ENCODE measurements at places on chromosomes 4 and X. TPM values are rescaled to one million over a fixed set of nuclear protein-coding genes. Genes with fewer than 3 reads are reported as not detected.
A peak's percentile ranks its signal among the peaks of the same experiment; 100 is the strongest.

DNA sequence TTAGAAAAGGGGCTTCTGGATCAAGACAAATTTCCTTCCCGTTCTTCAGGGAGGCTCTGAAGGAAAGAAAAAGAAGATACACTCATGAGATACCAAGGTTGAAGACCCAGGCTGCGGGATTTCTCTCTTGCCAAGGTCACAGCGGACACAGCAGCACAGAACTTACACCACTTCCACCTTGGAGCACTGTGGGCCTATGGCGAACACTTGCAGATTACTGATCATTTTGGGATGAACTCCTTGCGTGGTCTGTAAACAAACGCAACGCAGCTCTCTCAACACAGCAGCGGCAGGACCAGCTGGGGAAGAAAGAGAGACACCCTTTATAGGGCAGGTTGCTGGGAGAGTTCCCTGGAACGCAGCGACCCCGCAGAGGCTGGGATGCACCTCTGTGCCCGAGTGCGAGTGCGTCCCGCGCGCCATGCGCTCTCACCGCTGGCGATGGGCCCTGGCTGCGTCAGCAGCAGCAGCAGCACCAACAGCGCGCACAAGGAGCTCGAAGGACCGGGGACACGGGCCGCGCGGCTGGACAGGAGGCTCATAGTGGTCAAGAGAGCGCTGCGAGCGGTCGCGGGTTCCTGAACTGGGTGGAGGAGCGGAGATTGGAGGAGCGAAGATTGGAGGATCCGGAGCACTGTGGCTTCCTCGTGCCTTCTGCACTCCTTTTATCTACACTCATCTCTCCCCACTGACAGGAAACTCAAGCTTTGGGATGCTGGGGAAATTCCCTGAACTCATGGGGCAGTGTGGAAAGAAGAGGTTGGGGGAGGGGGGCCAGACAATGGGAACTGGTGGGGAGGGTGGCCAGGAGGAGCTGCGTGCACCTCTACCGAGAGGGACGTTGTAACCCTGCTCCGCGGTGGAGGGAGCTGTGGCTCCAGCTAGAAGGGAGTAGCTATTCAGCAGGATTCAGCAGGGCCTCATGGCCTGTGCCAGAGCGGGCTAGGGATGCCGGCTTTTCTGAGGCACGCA lies at the start of gene CXCL5:
Gene CXCL5 (minus strand): TSS at position 638 of the 972 bp plus-strand sequence. CDS start 96 bp downstream, at position 542.
- no peak within 1 kb of the TSS for H3K27ac ChIP-seq
- H3K36me3 ChIP-seq: no peaks in the 10 kb centered on the region
- H3K4me3 ChIP-seq: peak within 1 kb of the TSS; percentile 25
- no peaks in the 10 kb centered on the region for H3K27me3 ChIP-seq

- H3K36me3 ChIP-seq: no peaks in the 10 kb centered on the region
- no peak overlapping the region for H3K4me3 ChIP-seq
- no peak overlapping the region for H3K27ac ChIP-seq
- H3K4me1 ChIP-seq: no peaks in the 10 kb centered on the region
Observed at GRCh38 chr4:91212211-91212610, 1085.0 kb downstream of the CCSER1 start.

GRCh38 chr4:8639777-8640720 lies 47.5 kb downstream of the CPZ start:
- H3K36me3 ChIP-seq: no peaks in the 10 kb centered on the region
- no peaks in the 10 kb centered on the region for H3K4me1 ChIP-seq
- H3K27ac ChIP-seq: no peak overlapping the region
- no peaks in the 10 kb centered on the region for H3K27me3 ChIP-seq
- H3K4me3 ChIP-seq: no peak overlapping the region

GRCh38 chr4:47837908-47838294 lies at the start of gene CORIN:
CORIN (minus strand) TSS chr4:47838067; CDS start chr4:47837949, 118 bp downstream.
- H3K27ac ChIP-seq: peak within 1 kb of the TSS; percentile 85
- DNase-seq: no peak
- H3K4me1 ChIP-seq: no peaks in the 10 kb centered on the region
- no peaks in the 10 kb centered on the region for H3K27me3 ChIP-seq
- peak within 1 kb of the TSS; percentile 58 for H3K4me3 ChIP-seq

DNA sequence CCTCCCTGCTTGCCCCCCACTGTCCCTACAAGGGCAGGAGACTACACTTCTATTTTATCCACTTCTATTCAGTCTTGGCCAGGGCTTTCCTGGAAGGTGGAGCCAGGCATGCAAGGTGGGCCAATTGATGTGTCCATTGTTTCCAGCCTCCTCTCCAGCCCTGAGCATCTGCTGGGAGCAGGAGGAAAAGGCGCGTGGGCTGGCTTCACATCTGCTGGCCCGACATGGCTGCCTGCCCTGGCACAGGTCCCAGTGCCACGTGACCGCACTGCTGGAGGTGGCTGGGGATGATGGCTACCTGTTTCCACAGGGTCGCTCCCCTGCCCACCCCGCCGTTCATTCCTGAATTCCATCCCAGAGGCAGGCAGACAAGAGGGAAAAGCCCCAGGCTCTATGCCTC lies 247.7 kb downstream of the AFAP1 start:
- no peak for DNase-seq
- no peaks in the 10 kb centered on the region for H3K36me3 ChIP-seq
- H3K4me3 ChIP-seq: no peak overlapping the region
- no peaks in the 10 kb centered on the region for H3K27me3 ChIP-seq
- H3K27ac ChIP-seq: no peak overlapping the region

DNA sequence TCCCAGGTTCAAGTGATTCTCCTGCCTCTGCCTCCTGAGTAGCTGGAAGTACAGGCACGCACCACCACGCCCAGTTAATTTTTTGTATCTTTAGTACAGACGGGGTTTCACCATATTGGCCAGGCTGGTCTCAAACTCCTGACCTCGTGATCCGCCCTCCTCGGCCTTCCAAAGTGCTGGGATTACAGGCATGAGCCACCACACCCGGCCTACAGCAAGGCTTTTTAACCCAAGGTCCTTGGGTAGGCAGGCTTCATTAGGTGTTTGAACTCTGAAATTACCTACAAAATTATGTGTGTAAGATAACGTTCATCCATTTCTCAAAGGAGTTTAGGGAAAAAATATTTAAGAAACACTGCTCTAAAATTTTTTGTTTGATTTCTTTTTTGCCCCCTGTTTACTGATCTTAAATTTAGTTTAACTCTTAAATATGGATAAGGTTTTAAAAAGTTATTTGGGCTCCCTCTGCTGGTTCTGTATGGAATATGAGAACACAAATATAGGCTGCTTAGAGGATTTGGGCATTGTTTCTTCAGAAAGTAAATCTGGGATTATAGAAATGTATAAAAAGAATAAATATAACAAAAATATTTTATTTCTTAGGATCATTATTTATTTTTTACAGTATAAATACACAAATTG lies 92.8 kb downstream of the CBR4 start:
- peaks cover 83% of the 10 kb centered on the region for H3K36me3 ChIP-seq
- H3K4me3 ChIP-seq: no peak overlapping the region
- H3K27me3 ChIP-seq: no peaks in the 10 kb centered on the region
- H3K4me1 ChIP-seq: no peaks in the 10 kb centered on the region
- peak overlapping the region; percentile 32 for H3K27ac ChIP-seq

DNA sequence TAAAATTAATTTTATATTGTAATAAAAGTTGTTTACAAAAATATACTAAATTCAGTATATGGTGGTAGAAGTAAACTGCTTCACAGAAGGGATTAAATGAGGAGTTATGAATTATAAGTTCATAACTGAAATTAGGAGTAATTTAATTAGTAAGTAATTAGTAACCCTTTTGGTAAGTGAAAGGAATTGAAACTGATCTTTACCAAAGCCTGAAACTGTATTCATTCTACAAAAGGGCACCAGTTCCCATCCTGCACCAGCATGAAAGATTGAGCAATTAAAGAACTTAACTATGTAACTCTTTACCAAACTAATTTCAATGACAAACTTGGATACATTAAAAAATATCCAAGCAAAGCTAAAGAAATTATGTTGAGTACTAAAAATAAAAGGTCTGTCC lies 8.2 kb downstream of the MED14 start:
- no peaks in the 10 kb centered on the region for H3K4me1 ChIP-seq
- DNase-seq: no peak
- H3K27ac ChIP-seq: no peak overlapping the region
- no peak overlapping the region for H3K4me3 ChIP-seq

- H3K27ac ChIP-seq: no peak overlapping the region
- peaks cover 26% of the 10 kb centered on the region for H3K36me3 ChIP-seq
- no peaks in the 10 kb centered on the region for H3K27me3 ChIP-seq
- DNase-seq: no peak
- no peaks in the 10 kb centered on the region for H3K4me1 ChIP-seq
- no peak overlapping the region for H3K4me3 ChIP-seq
Observed at GRCh38 chr4:75919920-75920319, 17.7 kb upstream of the PPEF2 start.

DNA sequence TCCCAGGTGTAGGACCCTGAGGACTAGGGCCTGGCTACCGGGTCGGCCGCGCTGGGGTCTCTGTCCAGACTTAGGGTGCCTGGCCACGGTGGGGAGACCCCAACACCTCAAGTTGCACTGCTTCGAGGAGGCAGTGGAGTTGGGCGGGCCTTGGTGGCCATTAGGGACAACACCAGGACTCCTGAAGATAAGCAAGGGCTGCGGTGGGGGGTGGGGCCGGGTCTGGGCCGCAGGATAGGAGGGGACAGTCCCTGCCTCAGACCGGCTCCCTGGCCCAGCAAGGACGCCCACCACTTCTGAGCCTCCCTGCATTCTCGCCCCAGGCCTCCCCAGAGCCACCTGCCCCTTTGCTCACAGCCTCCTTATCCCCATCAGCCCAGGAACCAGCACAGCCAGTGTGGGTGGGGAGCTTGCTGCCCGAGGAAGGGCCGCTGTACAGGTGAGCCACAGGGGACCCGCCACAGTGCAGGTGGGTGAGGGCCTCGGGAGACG lies 5.5 kb upstream of the MXD4 start:
- no peaks in the 10 kb centered on the region for H3K27me3 ChIP-seq
- H3K36me3 ChIP-seq: no peaks in the 10 kb centered on the region
- no peak overlapping the region for H3K27ac ChIP-seq
- H3K4me3 ChIP-seq: no peak overlapping the region
- H3K4me1 ChIP-seq: peaks cover 55% of the 10 kb centered on the region

DNA sequence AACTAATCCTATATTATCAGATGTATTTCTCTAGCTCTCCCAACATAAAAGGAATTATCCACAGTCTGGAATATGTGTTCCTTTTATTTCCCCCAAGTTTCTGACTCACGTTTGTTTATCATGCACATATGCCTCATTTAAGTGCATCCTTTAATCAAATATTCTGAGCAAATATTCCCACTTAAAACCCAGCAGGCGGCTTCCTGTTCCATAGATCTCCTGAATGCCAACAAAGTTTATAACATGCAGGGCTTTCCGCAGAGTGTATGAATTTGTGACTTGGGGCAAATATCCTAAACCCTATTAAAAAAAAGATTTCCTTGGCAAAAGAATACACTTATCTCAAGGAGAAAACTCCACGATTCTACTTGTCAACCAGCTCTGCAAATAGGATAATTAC lies 16.9 kb downstream of the GLRA2 start:
- no peaks in the 10 kb centered on the region for H3K27me3 ChIP-seq
- no peak for DNase-seq
- no peak overlapping the region for H3K4me3 ChIP-seq
- no peak overlapping the region for H3K27ac ChIP-seq
- H3K36me3 ChIP-seq: no peaks in the 10 kb centered on the region

DNA sequence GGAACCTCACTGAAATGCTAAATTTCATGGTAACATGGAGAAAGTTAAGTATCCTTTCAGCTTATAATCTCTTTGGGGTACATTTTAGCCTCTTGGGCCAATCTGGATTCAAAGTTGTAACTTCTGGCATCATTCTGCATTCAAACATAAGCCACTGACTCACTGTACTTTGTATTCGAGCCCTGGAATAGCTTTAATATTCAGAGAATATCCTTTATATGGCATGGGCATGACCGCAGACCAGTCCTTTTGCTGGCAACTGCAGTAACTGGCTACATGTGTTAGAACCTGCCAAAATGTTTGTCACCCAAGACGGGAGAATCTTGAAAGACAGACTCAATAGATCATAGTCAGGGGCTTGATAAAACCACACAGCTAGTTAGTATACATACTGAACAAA lies 3.3 kb downstream of the GASK1B start:
- H3K27me3 ChIP-seq: no peaks in the 10 kb centered on the region
- H3K4me3 ChIP-seq: peak overlapping the region; percentile 54
- no peak for DNase-seq
- H3K27ac ChIP-seq: peak overlapping the region; percentile 88
- H3K36me3 ChIP-seq: no peaks in the 10 kb centered on the region

DNA sequence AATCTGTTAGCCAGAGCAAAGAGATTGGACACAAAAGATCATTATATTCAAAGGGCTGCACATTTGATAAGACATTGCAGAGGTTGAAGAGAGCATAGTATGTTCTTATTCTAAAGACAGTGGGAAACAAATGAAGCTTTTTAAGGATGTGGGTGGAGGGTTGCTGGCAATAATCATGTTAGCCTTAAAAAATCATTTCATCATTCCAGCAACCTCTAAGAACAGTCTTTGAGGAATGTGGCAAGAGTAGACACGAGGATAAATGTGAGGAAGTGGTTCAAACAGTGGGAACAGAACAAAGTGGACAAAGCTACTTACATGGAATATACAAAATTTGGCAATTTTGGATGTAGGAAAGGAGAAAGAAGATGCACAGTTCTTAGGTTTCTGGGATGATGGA lies 167.3 kb upstream of the SPRY1 start:
- no peaks in the 10 kb centered on the region for H3K4me1 ChIP-seq
- H3K27me3 ChIP-seq: no peaks in the 10 kb centered on the region
- no peak overlapping the region for H3K27ac ChIP-seq
- no peak overlapping the region for H3K4me3 ChIP-seq
- H3K36me3 ChIP-seq: no peaks in the 10 kb centered on the region

DNA sequence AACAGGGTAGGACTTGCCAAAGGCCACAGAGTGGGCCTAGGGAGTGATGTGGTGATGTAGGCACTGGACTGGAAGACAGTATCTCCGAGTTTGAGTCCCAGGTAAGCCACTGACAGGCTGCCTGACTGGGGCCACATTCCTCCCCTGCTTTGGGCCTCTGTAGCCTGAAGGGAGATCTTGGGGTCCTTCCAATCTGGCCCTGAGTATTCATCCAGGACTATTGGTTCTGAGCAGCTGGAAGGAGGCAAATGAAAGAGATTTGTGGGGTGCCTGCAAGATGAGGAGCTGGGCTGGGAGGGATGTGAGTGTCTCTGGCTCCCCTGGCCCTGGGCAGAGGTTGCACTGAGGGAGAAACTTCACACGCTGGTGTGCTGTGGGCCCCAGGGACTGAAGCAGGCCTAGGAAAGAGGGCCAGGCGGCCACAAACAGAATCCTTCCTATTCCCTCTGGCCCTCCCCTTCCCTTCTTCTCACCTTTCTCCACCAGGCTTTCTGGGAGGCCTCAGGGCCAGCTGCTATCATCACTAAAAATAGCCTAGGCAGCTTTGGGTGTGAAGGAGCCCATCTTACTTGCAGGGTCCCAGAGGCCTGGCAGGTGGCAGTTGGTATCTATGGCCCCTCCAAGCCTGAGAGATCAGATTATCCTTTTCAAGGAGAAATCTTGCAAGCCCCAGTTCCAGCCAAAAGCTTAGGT lies 70.1 kb downstream of the PJA1 start:
- no peaks in the 10 kb centered on the region for H3K4me1 ChIP-seq
- H3K27ac ChIP-seq: no peak overlapping the region
- no peak overlapping the region for H3K4me3 ChIP-seq
- H3K36me3 ChIP-seq: no peaks in the 10 kb centered on the region
- DNase-seq: no peak

The CSN1S1 gene
- not detected for total RNA-seq

The PDCL2 gene
- not detected for total RNA-seq

The GSX2 gene
- not detected for total RNA-seq

The CLDN22 gene
- not detected for total RNA-seq

The PDS5A gene
- total RNA-seq: 29.5 TPM

The MPC1L gene
- total RNA-seq: not detected

The VSIG1 gene
- not detected for total RNA-seq

Measured in right atrium auricular region (tissue), 2 donors.